HuH-7.5 (cell line): ENCODE measurements at places on chromosomes 1 and 21.

GRCh38 chr1:41322835-41323234, 38.4 kb upstream of the FOXO6 start:
- peak; percentile 28 for DNase-seq

- DNase-seq, result peak; percentile 65
Observed at GRCh38 chr1:177181631-177182291, 11.0 kb downstream of the BRINP2 start.

DNA sequence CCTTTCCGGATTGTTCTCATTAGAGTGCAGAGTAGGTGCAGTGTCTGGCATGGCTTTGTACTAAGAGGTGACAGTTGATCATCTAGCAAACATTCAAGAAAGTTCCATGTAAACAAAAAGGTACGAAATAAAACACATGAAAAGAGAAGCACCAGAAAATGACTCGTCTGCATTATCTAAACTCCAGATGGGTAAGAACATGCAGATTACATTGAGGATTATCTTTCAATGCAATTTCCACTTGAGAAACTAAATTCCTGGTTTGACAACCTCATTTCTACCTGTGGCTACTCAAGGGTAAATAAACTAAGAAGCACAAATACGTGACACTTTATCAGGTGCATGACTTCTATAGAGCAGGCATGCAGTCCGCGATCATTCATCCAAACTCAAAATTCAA, 17.6 kb downstream of the SLC30A10 start:
- no peak for DNase-seq

DNA sequence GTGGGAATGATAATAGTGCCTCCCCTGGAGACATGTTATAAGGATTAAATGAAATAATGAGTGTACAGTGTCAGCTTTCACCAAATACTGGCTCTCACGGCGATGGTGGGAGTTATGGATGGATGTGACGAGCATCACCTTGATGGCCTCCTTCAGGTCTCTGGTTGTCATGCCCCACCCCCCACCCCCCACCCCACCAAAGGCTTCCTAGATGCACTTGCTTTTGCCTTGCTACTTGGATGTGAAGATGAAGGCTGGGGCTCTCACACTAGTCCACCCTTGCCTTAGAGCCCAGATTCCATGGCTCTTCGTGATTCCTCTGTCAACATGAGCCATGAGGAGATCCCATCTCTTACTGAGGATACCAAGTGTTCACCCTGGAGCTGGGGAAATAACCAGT, 412.3 kb downstream of the NPHP4 start:
- no peak for DNase-seq

DNA sequence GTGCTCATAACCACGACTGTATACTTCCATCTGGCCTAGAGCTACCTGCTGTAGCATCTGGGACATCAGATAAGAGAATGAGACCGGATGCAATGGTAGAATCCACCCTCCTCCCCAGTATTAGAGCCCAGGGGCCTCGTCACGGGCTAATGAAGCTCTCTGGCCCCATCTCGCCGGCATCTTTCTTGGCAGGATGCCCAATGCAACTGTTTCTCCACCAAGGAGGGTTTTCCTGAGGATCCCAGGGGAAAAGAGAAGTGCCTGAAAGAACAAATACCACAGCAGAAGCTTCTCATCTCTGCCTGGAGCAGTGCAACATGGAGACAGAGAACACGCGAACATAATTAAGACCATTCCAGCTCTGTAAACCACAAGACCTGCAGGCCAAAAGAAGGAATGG, 80.0 kb downstream of the VWA5B1 start:
- no peak for DNase-seq

DNA sequence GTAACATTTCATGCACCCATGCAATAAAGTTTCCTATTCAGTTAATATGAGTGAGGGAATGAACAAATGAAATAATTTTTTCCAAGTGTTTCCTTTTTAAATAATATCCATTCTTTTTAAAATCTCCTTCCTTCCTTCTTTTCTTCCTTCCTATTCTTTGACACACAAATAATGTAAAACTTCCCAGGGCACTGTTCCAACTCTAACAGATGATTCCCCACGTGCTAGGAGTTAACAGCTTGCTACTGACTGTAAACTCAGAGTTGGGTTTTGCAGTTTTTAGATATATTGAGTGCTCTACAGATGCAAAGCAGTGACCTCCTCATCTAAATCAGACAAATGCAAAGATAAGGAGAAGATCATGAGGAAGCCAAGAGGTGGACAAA, 54.0 kb upstream of the POU2F1 start:
- no peak for DNase-seq

- DNase-seq, result no peak
Observed at GRCh38 chr1:248631354-248632008, 3.4 kb downstream of the OR2T11 start.

GRCh38 chr1:204928671-204929486, 58.2 kb downstream of the NFASC start:
- no peak for DNase-seq

DNA sequence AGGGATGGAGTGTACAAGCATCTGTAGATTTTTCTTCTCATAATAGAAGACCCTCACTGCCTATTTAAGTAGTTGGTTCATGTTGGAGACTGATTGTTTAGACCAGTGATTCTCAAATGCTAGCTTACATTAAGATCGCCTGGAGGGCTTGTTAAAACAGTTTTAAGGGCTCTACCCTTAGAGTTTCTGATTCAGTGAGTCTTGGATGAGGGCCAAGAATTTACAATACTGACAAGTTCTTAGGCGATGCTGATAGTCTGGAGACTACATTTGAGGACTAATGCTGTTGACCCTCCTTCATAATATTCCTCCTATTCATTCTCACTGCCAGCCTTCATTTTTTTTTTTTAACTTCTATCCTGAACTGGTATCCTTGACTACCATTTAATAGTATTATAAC, 15.2 kb upstream of the AGO3 start:
- DNase-seq, result no peak

- DNase-seq, result no peak
Observed at GRCh38 chr1:17359808-17360207, 12.2 kb upstream of the PADI6 start.

GRCh38 chr1:155011004-155011416, 8.4 kb downstream of the ZBTB7B start:
- DNase-seq, result no peak

DNA sequence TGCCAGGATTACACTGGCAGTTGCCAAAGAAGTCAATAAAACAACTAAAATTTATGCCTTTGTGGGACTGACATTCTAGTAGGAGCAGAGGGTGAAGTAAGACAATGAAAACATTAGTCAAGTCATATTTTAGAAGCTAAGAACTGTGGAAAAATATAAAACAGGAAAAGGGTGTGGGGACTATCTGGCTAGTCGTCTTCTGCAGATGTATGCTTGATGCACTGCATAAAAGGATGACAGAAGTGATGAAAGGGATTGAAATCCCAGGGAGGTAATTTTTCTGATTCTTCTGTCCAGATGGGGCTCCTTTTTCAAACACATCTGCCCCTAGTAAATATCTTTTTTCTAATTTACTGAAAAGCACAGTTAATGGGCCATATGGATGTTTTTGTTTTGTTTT, 706.3 kb downstream of the ADGRL2 start:
- no peak for DNase-seq

- no peak for DNase-seq
Observed at GRCh38 chr1:162360874-162361260, 15.8 kb downstream of the SPATA46 start.

DNA sequence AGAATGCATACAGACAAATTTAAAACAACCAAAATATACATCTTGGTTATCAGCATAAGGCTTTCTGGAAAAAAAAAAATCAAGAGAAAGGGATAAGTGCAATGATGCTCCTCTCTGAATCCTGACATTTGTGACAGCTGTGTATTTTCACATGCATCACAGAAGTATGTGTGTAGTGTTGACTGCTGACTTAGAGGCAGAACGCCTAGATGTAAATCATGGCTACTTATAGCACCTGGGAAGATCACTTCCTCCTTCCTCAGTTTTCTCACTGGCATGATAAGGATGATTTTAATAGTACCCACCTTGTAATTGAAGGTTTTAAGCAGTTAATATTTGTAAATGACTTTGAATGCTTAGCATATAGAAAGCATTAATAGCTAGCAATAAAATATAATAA, 112.5 kb downstream of the MRPL39 start:
- DNase-seq, result no peak

DNA sequence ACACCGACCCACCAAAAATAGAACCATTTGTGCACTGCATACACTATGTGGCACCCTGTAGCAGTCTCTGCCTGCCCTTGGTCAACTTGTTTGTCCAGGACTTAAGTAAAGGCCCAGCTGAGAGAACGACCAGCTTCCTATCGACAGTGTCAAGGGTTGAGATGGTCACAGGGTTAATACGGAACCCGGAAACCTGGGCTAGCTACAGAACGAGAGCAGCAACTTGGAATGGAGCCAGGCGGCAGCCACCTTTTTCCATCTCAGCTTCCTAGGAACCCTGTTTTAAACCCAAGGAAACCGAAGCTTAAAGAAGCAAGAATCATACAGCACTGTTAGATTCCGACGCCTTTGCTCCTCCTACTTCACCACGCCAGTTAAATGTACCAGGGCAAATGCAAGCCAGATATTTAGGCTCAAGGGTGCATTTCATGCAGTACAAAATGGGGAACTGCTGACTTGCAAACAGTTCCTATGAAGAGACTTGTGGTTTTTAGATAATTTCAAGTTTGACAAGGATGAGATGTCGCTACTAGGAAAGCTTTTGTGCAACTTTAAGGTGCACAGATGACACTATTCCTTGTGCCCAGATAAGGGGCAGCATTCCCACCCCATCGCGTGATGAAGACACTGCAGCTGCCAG, 35.5 kb downstream of the SLC66A1 start:
- DNase-seq, result no peak

GRCh38 chr1:158115126-158115525, 65.6 kb upstream of the CD1D start:
- no peak for DNase-seq

DNA sequence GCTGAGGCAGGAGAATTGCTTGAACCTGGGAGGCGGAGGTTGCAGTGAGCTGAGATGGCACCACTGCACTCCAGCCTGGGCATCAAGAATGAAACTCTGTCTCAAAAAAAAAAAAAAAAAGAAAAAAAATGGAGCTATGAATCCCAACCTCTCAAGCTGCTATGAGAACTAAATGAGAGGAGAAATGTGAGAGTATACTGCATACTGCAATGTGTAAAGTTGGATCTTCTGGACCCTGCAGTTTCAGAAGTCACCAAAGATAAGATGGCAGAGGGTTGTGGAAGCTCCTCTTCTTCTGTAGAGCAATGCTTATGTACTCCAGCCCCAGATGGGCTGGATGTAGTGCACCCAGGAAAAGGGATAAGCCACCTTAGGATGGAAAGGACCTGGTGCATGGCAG, 55.6 kb downstream of the PLXNA2 start:
- DNase-seq, result no peak

DNA sequence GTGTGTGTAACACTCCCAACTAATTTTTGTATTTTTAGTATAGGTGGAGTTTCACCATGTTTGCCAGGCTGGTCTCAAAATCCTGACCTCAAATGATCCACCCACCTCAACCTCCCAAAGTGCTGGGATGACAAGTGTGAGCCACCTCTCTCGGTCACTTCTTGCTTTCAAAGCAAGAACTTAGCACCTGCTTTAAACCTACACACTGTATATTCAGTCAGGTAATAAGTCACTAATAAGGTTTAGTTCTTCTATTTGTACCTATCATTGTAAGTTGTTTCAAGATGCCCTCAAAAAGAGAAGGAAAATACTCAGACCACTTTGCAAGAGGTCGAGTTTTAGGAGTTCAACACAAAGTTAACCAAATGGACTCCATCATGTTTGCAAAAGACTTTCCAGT, 431.3 kb downstream of the MRPL39 start:
- no peak for DNase-seq

DNA sequence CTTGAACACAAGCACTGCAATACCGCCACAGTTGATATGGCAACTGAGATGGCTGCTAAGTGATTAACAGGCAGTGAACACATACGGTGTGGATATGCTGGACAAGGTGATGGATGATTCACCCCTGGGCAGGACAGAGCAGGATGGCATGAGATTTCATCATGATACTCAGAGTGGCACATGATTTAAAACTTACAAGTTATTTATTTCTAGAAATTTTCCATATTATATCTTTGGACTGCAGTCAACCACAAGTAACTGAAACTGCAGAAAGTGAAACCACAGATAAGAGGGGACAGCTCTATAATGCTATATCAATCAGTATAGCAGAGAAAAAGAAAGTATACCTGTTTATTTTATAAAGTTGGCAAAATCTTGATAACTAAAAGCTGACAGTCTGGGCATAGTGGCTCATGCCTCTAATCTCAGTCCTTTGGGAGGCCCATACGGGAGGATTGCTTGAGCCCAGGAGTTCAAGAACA, 47.9 kb downstream of the PHACTR4 start:
- DNase-seq, result no peak

DNA sequence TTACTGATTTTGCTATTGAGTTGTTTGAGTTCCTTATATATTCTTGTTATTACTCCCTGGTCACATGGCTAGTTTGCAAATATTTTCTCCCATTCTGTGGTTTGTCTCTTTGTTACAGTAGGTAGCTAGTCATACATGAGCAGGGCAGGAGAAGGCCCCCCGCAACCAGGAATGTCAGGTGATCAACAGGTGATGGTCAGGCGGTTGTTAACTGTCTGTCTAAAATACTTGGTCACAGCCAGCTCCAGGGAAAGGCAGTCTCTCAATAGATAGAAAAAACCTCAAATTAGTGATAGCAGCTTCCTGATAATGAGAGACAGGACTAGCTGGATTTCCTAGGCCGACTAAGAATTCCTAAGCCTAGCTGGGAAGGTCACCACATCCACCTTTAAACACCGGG, 217.9 kb downstream of the RHOU start:
- DNase-seq, result no peak

- no peak for DNase-seq
Observed at GRCh38 chr1:238710697-238711096, 675.7 kb upstream of the CHRM3 start.

- no peak for DNase-seq
Observed at GRCh38 chr1:170192546-170192945, 46.8 kb downstream of the NTMT2 start.

DNA sequence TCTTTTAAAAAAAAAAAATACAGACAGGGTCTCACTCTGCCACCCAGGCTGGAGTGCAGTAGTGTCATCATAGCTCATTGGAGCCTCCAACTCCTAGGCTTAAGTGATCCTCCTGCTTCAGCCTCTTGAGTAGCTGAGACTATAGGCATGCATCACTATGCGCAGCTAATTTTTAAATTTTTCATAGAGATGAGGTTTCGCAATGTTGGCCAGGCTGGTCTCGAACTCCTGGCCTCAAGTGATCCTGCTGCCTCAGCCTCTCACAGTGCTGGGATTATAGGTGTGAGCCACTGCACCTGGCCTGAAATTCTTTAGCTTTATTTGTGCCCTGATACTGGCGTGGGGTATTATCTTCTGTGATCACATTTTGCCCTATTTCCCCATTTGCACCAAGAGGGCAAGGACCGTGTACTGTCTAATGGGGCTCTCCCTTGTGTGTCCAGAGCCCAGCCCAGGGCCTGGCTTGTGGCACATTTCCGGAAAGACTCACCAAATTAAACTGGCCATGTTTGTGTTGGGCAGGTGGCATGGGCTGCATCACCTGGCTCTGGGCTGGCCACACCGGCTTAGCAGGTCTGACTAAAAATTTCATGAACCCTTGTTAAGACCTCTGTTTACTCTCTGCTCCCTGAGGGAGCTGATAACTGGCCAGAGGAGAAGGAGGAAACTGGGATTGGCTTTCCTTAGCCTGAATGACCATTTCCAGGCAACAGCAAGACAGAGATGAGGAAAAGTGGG, 32.2 kb downstream of the TRIM62 start:
- DNase-seq, result no peak
